ENCODE measurements at places on chromosomes 1 and 21.

GRCh38 chr1:164423136-164423535 is 135.8 kb upstream of the PBX1 start:
- DNase-seq: no peak

- DNase-seq: no peak
Measured at GRCh38 chr1:19067182-19067911, 110.9 kb upstream of the IFFO2 start.

GRCh38 chr21:31187499-31187898 is 149.2 kb upstream of the KRTAP19-8 start:
- DNase-seq: no peak

GRCh38 chr21:45382697-45382997 is 22.3 kb upstream of the COL18A1 start:
- DNase-seq: no peak

Measured in NCI-H524 treated with DMSO at 0.1 percent for 48 hours (cell line).